ENCODE measurements at places on chromosomes 7 and 10.

DNA sequence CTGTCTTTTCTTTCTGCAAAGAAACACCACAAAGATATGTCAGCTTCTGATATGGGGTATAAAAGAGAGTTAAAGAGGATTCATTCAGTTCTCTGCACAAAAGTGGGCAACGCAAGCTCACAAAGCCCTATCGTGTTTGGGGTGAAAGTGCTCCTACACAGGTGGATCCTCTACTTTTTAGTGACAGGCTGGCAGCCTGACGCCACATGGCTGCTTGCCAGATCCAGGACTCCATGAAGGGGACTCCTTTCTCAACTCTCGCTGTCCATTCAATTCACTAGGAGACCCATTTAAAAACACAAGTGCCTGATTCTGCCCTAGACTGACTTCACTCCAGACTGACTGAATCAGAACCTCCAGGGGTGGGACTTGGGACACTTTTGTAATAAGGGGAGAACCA is 8.0 kb downstream of the PARP12 start:
- no peak for DNase-seq

DNA sequence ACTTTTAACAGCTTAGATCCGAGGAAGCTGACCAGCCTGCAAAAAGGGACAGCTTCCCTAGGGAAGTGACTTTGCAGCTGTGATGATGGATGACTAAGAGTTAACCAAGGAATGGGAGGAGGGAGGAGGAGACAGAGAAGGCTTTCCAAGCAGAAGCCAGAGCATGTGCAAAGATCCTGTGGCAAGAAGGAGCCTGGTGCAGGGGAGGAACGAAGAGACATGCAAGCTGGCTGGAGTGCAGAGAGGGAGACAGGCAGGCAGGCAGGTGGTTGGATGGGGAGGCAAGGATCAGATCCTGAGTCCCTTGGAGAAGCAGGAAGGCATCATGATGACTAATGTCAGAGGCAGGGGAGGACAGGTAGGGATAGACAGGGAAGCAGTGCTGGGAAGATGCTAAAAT is 148.8 kb downstream of the PFKFB3 start:
- no peak for DNase-seq

DNA sequence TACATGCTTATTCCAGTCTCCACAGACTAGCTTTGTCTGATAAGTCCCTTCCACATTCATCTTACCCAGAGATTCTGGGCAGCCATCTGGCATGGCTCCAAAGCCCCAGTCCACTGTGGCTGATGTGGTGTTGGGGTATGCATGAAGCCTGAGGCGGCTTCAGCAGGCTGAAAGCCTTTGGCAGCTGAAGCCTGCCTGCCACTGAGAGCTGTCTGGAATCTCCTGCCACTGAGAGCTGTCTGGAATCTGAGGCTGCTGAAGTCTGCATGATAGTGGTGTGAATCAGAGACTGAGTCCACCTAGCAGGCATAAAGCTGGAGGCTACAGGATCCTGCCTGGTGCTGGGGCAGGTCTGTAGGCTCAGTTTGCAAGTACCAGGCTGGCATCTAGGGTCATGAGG is 87.1 kb downstream of the DYNC1I1 start:
- no peak for DNase-seq

- no peak for DNase-seq
Measured at GRCh38 chr10:95785317-95785716, 29.4 kb downstream of the ENTPD1 start.

DNA sequence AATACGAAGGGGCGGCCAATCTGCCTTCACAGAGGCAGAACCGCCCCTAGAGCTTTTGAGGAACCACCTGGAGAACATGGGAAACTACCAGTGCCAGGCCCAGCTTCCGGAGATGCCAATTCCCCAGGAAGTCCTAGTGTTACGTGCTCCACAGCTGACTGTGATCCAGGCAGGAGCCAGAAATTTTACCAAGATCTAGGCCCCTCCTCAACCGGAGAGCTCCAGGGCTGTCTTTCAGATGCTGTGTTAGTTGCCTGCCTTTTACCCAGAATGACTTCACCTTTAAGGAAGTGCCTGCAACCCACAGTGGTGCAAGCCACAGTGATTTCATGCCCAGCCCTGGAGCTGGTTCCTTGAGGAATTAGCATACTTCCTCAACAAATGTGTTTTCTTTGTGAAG is 62.9 kb downstream of the ELMO1 start:
- DNase-seq = no peak

- no peak for DNase-seq
Measured at GRCh38 chr10:86661161-86662025, 6.9 kb upstream of the LDB3 start.

DNA sequence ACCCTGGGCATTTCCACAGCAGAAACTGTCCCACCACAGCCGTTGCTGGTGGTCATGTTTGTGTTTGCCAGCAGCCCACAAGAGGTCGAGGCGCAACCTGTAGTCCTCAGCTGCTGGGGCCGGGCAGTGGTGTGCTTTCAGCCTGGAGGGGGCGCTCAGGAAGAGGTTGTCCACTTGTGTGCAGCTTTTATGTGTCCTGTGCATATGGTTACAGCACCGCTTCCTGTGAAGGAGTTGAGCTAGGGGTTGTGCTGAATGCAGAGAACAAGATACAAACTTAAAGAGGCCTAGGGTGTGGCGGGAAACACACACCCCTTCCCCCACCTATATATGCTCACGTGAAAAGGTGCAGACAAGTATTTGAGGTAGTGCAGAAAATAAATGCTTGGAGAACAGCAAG is 29.5 kb upstream of the PFKFB3 start:
- no peak for DNase-seq

- no peak for DNase-seq
Measured at GRCh38 chr10:132462463-132463332, 65.7 kb downstream of the PWWP2B start.

DNA sequence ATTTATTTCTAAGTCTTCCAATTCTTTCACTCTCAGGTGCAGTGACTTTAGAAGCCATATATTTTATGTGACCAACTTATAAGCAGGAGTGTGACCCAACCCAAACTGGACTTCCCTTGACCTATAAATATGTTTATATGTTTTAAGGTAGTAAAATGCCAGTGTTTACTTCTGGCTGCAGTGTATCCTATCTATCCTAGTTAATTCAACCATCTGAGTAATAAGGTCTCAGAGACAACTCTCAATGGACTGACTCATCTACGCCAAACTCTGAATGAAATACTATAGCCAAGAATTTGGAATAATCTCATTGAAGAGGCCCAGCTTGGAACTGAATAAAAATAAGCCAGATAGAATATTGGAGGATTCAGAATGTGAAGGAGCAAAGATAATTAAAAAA is 544.5 kb upstream of the SORCS1 start:
- no peak for DNase-seq

- DNase-seq = no peak
Measured at GRCh38 chr10:23376229-23376655, 31.6 kb upstream of the C10orf67 start.

DNA sequence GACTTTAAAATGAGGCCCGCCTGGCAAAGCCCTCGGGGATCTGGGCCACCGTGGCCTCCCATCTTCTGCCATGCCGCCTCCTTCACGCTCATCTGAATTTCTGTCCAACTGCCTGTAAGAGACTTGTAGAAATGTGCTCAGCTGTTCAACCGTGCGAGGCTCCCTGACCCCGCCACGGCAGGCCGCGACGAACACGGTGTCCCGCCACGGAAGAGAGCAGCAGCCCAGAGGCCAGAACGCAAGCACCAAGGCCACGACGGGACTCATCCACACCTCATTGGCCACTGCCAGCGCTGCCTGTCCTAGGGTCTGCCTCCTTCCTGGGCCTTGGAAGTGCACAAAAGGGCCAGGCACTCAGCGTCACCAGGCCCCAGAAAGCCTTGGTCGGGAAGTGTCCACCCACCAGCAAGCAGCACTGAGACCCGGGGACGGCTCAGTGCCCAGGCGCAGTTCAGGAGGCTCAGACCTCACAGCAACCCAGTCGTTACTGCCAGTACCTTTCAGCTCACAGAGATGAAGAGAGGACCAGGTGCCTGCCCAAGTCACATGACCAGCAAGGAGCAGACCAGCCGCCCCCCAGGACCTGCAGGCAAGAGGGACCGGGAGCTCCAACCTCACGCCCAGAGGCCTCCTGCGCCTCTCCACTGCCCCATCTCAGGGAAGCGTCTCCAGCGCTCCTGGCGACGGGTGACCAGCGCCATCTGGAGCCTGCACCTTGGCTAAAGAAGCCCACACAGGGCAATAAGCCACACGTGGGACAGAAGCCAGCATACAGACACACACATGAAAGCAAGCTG is 85.9 kb downstream of the MAD1L1 start:
- DNase-seq = no peak

DNA sequence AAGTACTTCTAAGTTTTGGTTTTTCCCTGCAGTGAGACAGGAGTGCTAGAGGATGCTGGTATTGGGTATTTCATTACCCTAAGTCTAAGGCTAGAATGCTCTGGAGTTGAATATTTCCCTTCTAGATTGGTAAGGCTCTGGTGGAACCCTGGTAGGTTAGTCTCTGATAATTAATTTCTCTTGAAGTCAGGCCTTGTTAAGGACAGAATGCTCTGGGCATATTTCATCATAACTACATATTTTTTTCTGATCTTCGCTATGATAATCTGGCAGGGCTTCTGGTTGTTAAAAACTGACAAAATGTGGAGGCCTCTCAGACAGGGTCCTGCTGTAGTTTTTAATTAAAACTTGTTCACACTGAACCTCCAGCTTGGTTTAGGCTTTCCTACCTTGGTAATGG is 83.8 kb downstream of the CDK13 start:
- DNase-seq = no peak

- no peak for DNase-seq
Measured at GRCh38 chr10:118534136-118534535, 61.3 kb downstream of the PRLHR start.

- no peak for DNase-seq
Measured at GRCh38 chr7:128755075-128755818, 16.1 kb downstream of the CALU start.

All from C1 segment of cervical spinal cord (tissue), 14 donors.